CD4-positive, CD25-positive, alpha-beta regulatory T cell (primary cell): ENCODE measurements at places on chromosomes 1 and 21. TPM values are rescaled to one million over a fixed set of nuclear protein-coding genes. Genes with fewer than 3 reads are reported as not detected.
A peak's percentile ranks its signal among the peaks of the same experiment; 100 is the strongest.

DNA sequence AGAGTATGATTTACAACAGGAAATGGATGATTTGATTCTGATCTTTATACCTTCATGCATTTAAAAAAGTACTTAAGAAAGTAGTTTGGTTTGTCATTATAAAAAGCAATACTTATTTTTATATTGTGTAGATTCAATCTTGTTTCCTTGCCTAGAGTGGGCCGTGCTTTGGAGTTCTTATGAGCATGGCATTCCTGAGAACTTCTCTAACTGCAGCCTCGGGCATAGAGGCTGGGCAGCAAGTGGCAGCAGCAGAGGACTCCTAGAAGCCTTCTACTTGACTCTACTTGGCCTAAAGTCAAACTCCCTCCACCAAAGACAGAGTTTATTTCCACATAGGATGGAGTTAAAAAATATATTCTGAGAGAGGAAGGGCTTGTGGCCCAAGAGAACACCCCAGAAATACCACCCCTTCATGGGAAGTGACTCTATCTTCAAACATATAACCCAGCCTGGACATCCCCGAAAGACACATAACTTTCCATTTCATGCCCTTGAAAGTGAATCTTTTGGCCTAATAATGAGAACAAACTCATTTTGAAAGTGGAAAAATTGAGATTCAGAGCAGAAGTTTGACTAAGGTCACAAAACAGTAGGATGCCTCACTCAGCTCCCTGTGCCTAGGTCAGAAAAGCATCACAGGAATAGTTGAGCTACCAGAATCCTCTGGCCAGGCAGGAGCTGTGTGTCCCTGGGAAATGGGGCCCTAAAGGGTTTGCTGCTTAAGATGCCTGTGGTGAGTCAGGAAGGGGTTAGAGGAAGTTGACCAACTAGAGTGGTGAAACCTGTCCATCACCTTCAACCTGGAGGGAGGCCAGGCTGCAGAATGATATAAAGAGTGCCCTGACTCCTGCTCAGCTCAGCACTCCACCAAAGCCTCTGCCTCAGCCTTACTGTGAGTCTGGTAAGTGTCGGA lies at the start of gene IVL:
IVL (plus strand) TSS at position 861 of the 916 bp plus-strand sequence. CDS start 1,252 bp downstream, outside the sequence.
- no peak for DNase-seq

GRCh38 chr1:228978484-228979324 lies 243.4 kb downstream of the RHOU start:
- no peak for DNase-seq

DNA sequence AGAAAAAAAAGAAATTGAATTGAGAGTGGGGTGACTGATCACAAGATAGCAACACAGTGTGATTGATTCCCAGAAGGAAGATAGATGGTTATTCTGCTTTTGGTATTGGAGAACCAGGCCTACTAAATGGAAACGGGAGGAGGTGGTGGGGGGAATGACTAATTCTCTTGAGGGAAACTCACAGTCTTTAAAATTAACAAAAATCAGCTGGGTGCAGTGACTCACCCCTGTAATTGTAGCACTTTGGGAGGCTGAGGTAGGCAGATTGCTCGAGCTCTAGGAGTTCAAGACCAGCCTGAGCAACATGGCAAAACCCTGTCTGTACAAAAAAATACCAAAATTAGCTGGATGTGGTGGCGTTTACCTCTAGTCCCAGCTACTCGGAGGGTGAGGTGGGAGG lies 134.6 kb upstream of the PDE4B start:
- DNase-seq = no peak

- DNase-seq = peak; percentile 43
These were observed 19.0 kb upstream of the L1TD1 start for GRCh38 chr1:62175568-62176179.

DNA sequence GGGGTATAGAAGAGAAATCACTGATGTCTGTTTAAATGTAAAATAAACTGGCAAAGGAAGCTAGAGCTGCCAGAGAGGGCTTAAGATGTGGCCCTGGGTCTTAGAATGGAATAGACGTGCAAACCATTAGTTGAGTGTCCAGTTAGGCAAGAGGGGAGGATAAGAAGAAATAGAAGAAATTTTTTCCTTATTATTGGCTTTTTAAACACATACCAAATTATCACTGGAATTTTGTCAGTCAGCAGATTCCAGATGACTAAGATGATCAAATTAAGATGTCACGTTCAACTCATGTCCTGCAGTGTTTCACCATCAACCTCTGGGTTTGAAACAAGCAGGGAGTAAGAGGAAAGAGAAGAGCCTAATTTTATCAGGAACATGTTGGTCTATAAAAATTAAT lies 71.6 kb upstream of the C1orf21 start:
- DNase-seq = no peak

Gene LDLRAD2
- polyA plus RNA-seq = not detected

Gene MANEAL
- 2.4 TPM for polyA plus RNA-seq

DNA sequence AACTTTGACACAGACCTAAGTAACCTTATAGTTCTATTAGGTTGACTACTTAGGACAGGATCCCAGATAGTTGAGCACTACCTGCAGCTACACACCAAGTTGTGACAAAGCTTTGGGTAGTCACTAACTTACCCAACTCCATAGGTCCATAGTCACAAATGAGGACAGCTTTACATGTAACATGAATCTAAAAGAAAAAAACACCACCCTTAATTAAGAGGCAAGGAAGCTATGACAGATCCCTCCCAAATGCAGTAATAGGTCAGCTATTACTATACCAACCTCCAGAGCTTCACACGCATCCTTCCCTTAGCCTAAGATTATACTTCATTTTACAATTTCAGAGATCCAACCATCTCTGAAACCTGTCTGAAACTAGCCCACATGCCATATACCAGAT lies 12.7 kb upstream of the RAB42 start:
- DNase-seq = no peak

DNA sequence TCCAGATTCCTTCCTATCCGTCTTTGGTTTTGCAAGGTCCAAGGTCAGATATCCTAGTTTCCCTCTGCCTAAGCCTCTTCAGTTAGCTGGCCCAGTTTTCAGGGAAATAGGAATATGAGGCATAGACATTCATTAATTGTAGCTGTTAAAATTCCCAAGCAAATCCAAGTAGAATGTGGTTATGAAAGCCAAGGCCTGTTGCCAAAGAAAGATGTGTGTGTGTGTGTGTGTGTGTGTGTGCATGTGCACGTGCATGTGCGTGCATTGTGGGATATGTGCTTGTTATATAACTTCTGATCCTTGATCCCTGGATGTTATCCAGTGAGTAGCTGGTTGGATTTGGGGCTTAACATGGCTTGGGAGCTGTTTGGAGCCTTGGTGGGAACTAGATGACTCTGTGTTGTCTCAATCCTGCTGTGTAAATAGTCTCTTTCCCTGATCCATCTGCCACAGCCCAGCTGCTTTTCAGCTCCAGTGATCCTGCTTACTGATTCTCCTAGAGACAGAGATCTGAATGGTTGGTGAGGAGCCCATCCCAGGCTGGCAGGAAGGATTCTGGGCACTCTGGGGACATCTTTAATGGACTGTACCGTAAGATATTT lies 70.6 kb upstream of the GCLM start:
- DNase-seq = no peak

Gene DNAI4
- polyA plus RNA-seq = 2.0 TPM

DNA sequence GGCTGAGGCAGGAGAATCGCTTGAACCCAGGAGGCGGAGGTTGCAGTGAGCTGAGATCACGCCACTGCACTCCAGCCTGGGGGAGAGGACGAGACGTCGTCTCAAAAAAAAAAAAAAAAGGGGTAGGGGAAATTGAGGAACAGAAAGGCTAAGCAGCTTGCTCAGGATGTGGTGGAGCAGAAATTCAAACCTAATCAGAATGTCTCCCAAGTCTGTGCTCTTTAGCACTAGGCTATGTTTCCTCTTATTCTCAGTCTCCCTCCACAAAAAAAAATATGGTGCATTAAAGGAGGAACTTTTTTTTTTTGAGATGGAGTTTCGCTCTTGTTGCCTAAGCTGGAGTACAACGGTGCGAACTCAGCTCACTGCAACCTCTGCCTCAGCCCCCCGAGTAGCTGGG lies 114.2 kb downstream of the SLC16A1 start:
- no peak for DNase-seq

DNA sequence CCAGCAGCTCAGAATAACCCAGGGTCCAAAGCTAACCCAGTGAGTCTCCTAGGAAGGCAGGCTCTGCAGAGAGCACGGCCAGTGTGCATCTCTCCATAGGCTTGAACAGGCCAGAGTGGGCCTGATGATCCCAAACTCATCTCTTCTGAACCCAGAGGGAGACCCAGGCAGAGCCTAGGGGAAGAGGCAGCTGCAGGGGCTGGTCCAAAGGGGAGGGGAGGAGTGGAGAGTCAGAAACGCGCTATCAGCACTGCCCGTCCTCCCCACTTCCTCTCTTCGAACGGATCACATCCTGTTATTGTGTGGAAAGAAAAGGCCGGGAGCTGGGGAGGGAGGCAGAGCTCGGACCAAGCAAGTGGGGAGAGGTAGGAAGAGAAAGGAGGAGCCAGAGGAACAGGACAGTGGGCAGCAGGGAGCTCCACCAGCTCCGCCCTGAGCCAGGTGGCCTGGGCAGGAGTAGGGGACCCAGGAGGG lies 20.2 kb downstream of the TAL1 start:
- peak; percentile 16 for DNase-seq

GRCh38 chr1:157359314-157360022 lies 192.8 kb downstream of the FCRL5 start:
- no peak for DNase-seq

- no peak for DNase-seq
These were observed 23.1 kb upstream of the PKP1 start for GRCh38 chr1:201260236-201260590.

- DNase-seq = no peak
These were observed 157.0 kb upstream of the COA6 start for GRCh38 chr1:234216116-234216703.

- DNase-seq = no peak
These were observed 21.7 kb downstream of the RNF187 start for GRCh38 chr1:228508840-228509415.

Gene BMP8A
- polyA plus RNA-seq = not detected

DNA sequence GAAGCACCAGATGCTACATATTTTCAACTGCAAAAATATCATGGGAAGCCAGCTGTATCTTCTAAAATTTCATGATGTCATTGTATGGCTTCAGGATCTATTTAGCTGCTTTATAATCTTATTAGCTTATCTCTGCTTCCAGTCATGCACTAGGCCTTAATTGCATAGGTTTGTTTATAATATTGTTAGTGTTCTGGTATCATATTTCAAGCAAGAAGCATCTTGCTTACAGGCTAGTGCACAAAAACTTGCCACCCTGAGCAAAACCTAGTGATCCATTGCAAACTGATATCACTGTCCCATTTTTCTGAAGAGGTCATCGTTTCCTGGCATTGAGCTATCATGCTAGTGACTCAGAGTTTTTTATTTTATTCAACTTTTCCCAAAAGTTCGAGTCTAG lies 15.7 kb upstream of the NRIP1 start:
- no peak for DNase-seq

DNA sequence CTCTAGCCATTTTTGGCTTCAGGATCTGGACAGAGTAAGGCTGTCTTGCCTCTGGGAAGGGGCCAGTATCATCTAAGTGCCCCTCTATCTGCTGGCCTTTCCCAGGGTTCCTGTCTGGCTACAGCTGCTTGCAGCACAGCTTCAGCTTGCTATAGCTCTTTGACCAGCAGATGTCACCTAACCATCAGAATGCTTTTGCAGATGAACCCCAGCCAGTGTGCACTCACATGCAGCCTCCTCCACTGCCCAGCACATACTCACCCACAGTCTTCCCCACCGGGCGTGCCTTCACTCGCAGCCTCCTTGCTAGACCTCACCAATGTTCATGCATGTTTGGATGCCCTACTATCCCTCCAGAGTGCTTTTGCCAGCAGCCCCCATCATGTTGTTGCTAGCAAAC lies 769.0 kb downstream of the BRINP3 start:
- no peak for DNase-seq

Gene FABP3
- not detected for polyA plus RNA-seq

DNA sequence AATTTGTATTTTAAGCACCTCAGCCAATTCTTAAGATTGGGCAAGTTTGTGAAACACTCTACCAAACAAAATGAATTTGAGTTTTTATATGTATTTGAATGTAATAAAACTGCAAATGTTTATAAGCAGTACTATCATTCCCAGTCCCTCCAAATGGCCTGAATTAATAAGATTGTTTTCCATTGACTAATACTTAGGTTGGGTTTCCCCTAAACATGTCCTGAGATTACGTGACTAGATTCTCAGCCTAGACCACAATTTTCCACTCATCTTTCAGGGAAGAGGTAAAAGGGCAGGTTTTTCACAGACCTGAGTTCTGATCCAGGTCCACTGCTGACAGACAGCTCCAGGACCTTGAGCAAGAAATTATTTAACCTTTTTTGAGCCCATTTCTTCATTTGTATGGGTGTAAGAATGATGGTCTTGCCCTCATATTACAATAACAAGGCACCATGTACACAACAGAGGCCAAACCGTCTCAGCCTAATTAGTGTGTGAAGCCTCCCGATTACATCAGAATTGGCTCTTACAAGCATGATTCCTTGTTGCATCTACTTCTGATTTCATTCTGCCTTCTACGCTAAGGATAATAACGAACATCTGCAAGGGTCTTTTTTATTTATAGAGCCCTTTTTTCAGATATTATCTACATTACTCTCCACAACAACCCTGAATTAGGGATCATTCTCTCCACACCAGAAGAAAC lies 51.2 kb downstream of the BEND5 start:
- DNase-seq = no peak

GRCh38 chr1:16124377-16125087 lies 31.3 kb downstream of the EPHA2 start:
- no peak for DNase-seq

Gene GPR37L1
- 0.25 TPM for polyA plus RNA-seq

DNA sequence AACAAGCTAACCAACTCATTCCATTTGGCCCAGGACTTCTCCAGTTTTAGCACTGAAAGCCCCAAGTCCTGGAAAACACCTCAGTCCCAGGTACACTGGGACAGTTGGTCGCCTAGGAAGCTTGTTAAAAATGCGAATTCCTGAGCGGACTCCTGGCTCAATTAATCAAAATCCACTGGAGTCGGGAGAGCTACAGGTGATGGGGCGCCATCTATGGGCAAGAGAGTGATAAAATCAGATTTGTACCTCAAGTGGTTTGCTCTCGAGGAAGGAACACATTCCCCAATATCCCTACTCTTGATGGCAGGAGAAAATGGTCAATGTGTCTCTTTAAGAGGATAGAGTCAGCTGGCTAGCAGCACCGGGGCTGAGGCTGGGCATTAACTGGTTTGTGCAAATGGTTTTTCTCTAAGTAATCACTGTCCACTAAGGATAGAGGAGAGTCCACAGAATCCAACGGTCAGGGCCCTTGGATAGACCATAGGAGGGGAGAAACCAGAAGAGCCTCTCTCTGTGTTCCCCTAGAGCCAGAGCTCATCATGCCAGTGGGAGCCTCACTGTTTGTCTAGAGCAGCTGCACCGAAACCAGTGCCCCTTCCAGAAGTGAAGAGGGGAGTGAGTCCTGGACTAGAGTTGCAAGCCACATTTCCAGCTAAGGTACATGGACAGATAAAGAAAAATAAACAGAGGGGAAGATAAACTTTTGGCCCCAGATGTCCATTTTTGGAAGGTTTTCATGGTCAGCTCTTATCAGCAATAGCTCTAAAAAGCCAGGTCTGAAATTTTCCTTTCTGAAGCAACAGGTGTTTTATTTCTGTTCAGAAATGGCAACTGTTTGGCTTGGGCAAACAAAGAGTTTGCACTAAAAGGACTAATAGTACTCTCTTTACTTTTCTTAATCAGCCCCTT lies 148.5 kb downstream of the TENT5C start:
- DNase-seq = peak; percentile 55

- DNase-seq = no peak
These were observed 50.5 kb upstream of the RBM34 start for GRCh38 chr1:235211517-235211916.
